Activated T-cell treated with anti-CD3 and anti-CD28 coated beads, Interleukin-2, amount 50 U/mL, for 24 hours (primary cell): ENCODE measurements at places on chromosomes 11 and 22.

GRCh38 chr22:27468712-27469111 lies 332.8 kb downstream of the MN1 start:
- no peak for DNase-seq

DNA sequence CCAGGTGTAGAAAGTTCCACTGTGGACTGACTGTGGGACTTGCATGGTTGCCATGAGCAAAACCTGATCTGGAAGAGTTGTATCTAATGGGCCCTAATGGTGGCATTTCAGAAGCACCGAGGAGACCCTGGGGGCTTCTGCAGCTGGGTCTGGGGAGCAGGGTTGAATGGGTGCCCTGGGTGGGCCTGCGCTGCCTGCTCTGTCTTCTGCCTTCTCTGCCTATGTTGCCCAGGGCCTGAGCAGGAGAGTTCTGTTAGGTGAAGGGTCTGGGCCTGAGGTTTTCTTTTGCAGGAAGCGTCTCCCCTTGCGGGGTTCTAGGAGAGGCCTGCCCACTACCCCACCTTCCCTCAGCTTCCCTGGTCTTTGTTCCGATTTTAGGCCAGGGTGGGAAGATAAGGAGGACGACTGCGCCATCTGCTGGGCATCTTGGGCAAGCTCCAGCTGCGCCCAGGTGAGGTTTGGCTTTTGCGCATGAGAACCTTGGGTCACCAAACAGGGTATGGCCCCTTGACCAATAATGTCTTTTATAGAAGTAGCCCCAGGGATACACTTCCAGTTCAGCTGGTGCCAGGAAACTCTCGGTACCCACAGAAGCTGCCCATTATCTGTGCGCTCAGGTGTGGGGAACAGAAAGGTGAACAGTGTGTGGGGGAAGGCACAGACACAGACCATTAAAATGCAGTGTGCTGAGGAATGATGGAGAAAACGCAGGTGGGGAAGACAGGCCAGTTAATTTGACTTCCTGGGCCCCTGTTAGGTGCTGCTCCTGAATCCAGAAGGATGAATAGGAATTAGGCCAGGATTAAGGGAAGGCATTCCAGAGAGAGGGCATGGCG lies 23.2 kb downstream of the COMMD9 start:
- peak; percentile 74 for DNase-seq

GRCh38 chr22:26725012-26725676 lies 67.8 kb downstream of the MIAT start:
- DNase-seq: no peak

DNA sequence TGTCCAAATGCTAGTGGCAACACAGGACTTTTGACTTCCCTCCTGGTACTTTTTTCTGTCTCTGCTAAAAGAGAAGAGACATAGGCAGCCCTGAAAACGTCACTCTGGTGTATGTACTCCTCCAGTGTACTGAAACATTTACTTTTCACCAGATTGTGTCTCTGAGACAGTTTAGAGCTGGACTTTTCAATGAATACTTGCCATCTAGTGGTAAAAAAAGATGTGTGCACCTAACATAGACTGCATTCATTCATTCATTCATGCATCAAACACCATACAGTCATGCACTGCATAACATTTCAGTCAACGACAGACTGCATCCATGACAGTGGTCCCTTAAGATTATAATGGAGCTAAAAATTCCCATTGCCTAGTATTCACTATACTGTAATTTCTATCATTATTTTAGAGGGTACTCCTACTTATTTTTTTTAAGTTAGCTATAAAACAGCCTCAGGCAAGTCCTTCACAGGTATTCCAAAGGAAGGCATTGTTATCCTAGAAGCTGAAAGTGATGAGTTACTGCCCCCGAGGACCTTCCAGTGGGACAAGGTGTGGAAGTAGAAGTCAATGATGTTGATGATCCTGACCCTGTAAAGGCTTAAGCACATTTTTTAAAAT lies 186.2 kb downstream of the SPON1 start:
- no peak for DNase-seq
